ENCODE measurements at places on chromosomes 3 and 15.

- DNase-seq: peak; percentile 88
These were observed 1.4 kb downstream of the FURIN start for GRCh38 chr15:90869601-90870353.

GRCh38 chr3:114671741-114672510 lies 378.1 kb downstream of the TIGIT start:
- DNase-seq: no peak

DNA sequence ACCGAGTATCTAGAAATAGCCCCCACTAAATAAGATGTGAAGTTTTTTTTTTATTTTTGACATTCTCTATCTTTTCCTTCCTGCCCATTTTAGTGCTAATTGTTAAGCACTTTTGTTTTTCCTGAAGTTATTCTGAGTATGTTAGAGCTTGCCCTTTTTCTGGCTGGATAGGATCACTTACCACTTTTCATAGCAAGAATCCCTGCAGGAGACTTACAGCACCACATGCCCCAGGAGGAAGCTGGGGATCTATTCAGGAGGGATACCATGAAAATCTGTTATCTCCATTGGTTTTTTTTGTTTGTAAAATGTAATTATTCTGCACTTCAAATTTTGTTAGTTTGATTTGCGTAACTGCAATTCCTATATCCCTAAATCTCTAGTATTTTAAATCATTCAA lies 968.4 kb downstream of the ZPLD1 start:
- DNase-seq: no peak

GRCh38 chr3:10992017-10992942 lies at the start of gene SLC6A1:
Gene SLC6A1, plus strand, starts transcription at chr3:10992748. Its CDS starts 24,464 bp downstream, at chr3:11017212.
- DNase-seq: no peak

DNA sequence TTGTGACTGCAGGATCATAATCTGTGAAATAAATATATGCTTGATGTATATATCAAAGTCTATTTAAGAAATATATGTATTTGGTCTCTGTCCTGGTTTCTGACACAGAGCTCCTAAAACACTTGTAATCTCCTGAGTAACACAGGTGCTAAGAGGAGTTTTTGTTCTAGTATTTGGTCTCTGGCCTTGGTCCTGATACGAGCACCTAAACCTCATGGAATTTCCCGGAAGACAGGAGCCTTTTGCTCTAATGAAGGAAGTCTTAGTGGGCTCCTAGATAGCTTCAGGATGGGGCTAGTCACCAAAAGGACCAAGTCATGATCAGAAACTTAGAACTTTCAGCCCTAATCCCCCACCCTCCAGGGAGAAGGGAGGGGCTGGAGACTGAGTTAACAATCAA lies 19.2 kb upstream of the MUSTN1 start:
- no peak for DNase-seq

GRCh38 chr15:77494964-77495363 lies 74.3 kb downstream of the HMG20A start:
- no peak for DNase-seq
